ENCODE measurements at places on chromosomes 5 and 9.

DNA sequence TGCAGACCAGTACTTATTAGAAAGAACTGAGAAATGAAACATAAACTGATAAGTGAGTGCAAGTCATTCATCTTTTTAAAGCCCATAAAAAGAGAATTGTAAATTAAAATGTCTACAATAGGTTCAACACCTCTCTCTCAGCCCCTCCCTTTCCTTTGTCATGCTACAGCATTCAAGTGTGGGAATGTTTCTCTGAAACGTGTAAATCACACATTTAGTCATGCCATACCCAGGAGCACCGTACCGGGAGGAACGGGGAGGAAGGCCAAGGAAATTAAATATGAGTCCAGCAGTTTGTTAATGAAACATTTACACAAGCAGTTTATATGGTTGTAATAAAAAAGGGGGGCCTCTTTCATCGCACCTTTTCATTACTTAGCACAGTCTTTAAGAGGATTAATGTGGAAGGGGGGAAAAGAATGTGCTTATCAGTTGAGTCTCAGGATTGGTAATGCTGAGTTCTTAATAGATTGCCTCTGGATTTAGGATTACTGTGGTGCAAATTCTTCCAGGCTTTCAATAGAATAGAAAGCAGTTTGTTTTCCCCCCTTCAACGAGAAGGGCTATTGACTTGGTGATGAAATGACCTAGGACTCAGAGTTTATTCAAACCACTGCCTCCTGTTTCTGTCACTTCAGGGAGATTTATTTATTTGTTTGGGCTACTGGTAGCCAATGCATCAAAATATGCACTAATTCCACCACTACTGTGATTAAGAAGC lies 176.0 kb upstream of the ZNF608 start:
- no peak for DNase-seq

- no peak for DNase-seq
Measured at GRCh38 chr5:39274398-39275085, 55.2 kb upstream of the FYB1 start.

- DNase-seq = peak; percentile 35
Measured at GRCh38 chr5:40853632-40854192, 12.5 kb downstream of the CARD6 start.

- peak; percentile 28 for DNase-seq
Measured at GRCh38 chr9:27247756-27248155, 49.2 kb downstream of the EQTN start.

GRCh38 chr9:116927726-116928125 lies 240.6 kb downstream of the TRIM32 start:
- no peak for DNase-seq

GRCh38 chr9:117415358-117415914 lies 579 bp upstream of the ASTN2 start:
- no peak for DNase-seq

DNA sequence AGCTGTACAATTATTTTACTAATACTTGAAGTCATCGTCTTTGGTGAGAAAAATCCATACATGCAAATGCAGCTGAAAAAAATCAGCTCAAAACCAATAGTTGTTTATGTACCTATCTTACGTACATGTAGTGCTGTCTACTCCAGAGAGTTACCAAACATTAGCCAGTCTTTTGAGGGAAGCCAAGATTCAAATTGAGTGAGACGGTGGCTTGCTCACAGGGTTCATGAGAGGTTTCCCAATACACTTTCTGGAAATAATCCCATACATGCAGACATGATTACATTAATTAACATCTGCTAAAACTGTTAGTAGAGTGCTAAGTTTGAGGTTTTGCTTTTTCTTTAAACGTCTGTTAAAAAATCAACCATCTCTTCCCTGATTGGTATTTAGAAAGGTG lies 2.3 kb downstream of the C9orf72 start:
- DNase-seq = no peak

- DNase-seq = no peak
Measured at GRCh38 chr5:10503997-10504793, 59.7 kb upstream of the ANKRD33B start.

All from foreskin keratinocyte (primary cell).